Inflammatory macrophage treated with lipopolysaccharide for 4 hours (primary cell): ENCODE measurements at places on chromosomes 1 and 21.

DNA sequence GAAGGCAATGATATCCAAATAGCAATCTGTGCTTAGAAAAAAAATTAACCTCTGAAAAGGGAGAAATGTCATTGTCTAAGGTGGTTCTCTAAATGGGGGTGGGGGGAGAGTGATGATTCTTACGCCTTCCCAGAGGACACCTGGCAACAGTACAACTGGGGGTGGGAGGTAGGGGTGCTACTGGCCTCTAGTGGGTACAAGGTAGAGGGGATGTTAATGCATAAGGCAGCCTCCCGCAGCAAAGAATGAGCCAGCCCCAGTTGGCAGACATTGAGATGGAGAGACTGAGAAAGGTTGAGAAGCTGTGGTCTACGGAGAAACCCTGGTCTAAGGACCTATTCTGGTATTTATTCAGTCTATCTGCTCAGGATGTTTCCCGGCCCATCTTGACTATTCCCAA lies 472.2 kb upstream of the RUNX1 start:
- DNase-seq: no peak

DNA sequence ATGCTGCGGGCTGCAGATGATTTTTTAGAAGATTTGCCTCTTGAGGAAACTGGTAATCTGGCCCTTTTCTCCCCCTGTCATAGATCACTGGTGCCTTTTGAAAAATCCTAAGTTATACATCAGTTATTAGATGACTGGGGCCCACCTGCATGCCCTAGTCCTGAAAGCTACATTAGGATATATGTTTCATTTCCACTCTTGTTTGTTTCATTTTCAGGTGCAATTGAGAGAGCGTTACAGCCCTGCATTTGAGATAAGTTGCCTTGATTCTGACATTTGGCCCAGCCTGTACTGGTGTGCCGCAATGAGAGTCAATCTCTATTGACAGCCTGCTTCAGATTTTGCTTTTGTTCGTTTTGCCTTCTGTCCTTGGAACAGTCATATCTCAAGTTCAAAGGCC lies 8.1 kb upstream of the IFI44 start:
- DNase-seq: no peak

DNA sequence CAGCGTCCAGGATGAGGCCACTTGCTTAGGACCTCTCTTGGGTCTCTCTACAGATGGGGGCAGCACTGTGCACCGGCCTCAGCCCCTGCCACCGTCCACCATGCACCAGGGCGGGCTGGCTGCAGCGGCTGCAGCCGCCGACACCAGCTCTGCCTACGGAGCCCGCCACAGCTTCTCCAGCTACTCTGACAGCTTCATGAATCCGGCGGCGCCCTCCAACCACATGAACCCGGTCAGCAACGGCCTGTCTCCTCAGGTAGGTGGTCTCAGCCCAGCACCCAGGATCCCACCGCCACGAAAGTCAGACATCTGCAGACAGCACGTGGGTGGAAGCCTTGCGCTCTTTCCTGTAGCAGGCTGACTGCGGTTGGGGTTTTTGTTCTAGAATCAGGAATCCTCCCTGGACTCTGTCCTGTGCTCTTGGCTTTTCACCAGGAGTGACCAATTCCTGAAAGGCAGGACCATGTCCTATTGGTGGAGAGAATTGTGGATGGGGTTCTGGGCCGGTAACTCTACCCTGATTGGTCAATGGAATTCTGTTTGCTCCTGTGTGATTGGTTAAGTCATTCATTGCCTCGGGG lies 72.5 kb downstream of the PAX7 start:
- DNase-seq: no peak

GRCh38 chr1:201791779-201792173 lies 37.2 kb upstream of the IPO9 start:
- peak; percentile 35 for DNase-seq

GRCh38 chr1:167714098-167714438 lies 7.7 kb upstream of the MPZL1 start:
- no peak for DNase-seq

DNA sequence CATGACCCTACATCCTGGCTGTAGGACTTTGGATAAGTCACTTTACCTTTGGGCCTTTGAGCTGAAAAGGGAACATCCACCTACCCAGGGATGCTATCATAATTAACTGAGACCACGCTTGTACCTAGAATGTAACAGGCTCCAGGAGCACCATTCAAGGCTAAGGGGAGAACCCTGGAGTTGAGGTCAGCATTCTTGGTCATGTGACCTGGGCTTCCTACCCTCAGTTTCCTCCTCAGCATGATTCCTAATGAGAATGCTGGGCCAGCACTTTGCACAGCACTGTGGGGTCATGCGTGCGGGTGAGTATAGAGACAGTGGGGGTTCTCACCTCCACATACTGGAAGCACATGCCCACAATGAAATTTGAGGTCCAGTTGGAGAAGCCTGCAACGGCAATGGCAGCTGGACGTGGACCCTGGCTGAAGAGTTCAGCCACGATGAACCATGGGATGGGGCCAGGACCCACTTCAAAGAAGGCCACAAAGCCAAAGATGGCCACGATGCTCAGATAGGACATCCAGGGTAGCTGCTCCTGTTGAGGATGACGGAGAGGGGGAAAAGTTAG lies 31.3 kb downstream of the SLC2A1 start:
- no peak for DNase-seq
